ENCODE measurements at places on chromosomes 7 and 10.

DNA sequence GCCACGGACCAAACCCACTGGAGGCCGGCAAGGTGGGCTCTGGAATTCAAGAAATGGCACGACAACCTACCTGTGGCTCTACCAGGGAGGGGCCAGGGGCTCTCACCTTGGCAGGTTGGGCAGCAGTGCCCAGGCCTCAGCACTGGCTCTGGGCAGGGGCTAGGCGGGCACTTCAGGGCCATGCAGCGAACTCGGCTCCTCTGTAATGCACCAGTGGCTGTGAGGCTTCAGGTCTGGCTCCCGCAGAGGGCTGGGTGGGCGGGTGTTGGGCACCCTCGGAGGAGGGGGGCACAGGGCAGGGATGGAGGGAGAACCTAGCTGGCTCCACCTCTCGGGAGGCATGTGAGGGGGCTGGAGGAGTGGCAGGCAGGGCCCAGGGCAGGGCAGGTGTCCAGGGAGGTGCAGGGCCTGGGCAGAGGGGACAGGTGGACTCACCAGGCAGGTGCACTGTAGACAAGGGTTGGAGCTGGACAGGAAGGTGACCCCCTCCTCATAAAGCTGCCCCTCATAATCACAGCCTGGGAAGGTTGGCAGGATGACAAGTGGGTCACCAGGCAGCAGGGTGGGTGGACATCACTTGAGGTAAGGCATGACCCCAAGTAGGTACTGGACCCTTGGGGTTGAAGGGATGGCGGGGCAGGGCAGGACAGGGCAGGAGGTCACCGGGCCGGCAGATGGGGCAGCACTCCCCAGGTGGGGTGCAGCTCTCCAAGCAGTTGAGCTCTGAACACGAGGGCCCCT lies 6.7 kb downstream of the KCP start:
- H3K27me3 ChIP-seq: no peaks in the 10 kb centered on the region
- DNase-seq: no peak
- no peaks in the 10 kb centered on the region for H3K36me3 ChIP-seq
- H3K27ac ChIP-seq: no peak overlapping the region
- H3K4me1 ChIP-seq: no peaks in the 10 kb centered on the region

GRCh38 chr10:71978476-71978875 lies 14.3 kb downstream of the CHST3 start:
- H3K27ac ChIP-seq: no peak overlapping the region
- DNase-seq: no peak
- H3K27me3 ChIP-seq: no peaks in the 10 kb centered on the region
- H3K4me3 ChIP-seq: no peak overlapping the region

- no peak overlapping the region for H3K27ac ChIP-seq
- H3K4me3 ChIP-seq: no peak overlapping the region
- no peak for DNase-seq
- H3K36me3 ChIP-seq: peaks cover 33% of the 10 kb centered on the region
These were observed 36.7 kb downstream of the TMEM248 start for GRCh38 chr7:66957595-66958290.

DNA sequence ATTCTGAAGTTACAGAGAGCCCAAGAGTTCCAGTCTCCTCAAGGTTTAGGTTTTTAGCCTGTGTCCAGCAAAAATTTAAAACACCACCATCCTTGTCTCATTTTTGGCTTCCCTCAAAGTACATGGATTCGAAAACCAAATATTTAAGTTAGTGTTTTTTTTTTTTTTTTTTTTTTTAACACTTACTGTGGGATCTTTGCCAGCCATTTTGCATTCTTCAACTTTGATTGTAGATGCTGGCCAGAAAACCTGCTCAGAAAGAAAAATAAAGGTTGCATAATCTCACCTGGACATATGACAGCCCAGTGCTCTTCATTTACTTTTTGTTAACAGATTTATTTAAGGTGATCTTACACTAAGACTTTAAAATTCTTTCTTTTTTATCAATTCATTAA lies 91.6 kb downstream of the SEMA3C start:
- H3K27me3 ChIP-seq: no peaks in the 10 kb centered on the region
- no peaks in the 10 kb centered on the region for H3K4me1 ChIP-seq
- no peak overlapping the region for H3K4me3 ChIP-seq
- H3K36me3 ChIP-seq: no peaks in the 10 kb centered on the region
- no peak for DNase-seq

DNA sequence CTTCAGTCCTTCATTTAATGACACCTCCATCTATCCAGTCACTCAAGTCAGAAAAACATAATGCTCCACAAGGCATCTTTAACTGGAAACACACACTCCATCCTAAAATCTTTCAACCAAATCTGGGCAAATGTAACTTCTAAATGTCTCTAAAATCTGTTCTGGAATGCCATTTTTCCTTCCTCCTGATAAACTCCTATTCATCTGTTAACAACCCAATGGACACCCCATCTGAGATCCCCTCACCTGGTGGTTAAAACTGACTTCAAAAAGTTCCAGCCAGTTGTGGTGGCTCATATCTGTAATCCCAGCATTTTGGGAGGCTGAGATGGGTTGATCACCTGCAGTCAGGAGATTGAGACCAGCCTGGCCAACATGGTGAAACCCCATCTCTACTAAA lies 78.7 kb downstream of the ARHGAP21 start:
- no peaks in the 10 kb centered on the region for H3K36me3 ChIP-seq
- no peaks in the 10 kb centered on the region for H3K4me1 ChIP-seq
- no peak for DNase-seq
- no peaks in the 10 kb centered on the region for H3K27me3 ChIP-seq

GRCh38 chr10:95229724-95230627 lies 35.9 kb downstream of the ACSM6 start:
- no peaks in the 10 kb centered on the region for H3K27me3 ChIP-seq
- no peak overlapping the region for H3K27ac ChIP-seq
- DNase-seq: no peak
- no peak overlapping the region for H3K4me3 ChIP-seq
- H3K4me1 ChIP-seq: no peaks in the 10 kb centered on the region

DNA sequence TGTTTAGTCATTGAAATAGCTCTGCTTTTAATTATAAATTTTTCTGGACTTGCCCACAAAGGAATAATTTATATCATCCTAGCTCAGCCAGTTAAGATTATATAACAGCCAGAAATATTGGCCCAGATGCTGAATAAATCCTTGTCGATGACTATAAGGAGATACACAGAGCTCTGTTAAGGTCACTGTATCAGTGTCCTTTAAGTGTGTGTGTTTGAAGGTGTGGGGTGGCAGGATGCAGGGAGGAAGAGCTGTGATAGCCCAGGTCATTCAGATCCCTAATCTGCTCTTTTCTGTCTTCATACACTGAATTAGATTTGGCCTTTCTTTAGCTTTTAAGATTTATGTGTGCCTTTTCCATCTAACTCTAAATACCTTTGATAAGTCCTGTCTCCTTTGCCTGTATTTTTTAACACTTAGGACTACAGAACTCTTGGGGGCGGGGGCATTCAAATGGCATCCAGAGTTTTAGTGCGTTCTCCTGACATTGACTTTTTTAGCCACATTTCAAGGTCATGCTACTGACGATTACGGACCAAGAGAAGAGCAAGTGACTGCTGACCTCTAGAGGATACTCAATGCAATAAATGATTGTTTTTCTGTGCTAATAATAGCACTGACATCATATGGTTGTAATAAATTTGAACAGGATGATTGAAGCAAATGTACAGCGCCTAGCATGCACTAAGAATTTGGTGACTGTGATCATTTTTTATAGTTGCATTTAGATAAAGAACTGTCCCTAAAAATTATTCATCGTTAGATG lies 172.3 kb downstream of the CACNB2 start:
- DNase-seq: peak; percentile 70
- H3K4me1 ChIP-seq: no peaks in the 10 kb centered on the region
- no peaks in the 10 kb centered on the region for H3K36me3 ChIP-seq
- no peaks in the 10 kb centered on the region for H3K27me3 ChIP-seq

GRCh38 chr10:62727934-62728333 lies 76.6 kb upstream of the ADO start:
- no peak for DNase-seq
- H3K27ac ChIP-seq: no peak overlapping the region
- no peaks in the 10 kb centered on the region for H3K36me3 ChIP-seq
- H3K27me3 ChIP-seq: no peaks in the 10 kb centered on the region

- DNase-seq: no peak
- H3K36me3 ChIP-seq: no peaks in the 10 kb centered on the region
- H3K27ac ChIP-seq: no peak overlapping the region
- H3K27me3 ChIP-seq: no peaks in the 10 kb centered on the region
- no peak overlapping the region for H3K4me3 ChIP-seq
- H3K4me1 ChIP-seq: no peaks in the 10 kb centered on the region
These were observed 65.2 kb downstream of the COL13A1 start for GRCh38 chr10:69866688-69867461.

DNA sequence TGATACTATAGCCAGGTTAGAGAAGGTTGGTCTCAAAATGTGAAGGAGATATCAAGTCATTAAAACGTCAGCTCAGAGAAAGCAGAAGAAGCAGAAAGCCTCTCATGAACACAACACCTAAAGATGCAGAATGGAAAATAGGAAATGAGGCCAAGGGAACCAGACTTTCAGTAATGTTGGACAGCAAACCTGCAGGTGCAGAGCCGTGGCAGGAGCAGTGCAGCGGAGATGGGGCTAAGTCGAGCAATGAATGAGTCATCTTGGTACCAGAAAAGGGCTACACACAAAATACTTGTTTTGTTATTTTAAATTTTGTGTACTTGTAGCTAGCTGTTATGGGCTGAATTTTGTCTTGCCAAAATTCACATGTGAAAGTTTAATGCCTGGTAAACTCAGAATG lies 479.6 kb upstream of the POM121L12 start:
- H3K4me3 ChIP-seq: no peak overlapping the region
- no peaks in the 10 kb centered on the region for H3K27me3 ChIP-seq
- H3K27ac ChIP-seq: no peak overlapping the region
- H3K36me3 ChIP-seq: no peaks in the 10 kb centered on the region
- no peak for DNase-seq

- H3K36me3 ChIP-seq: no peaks in the 10 kb centered on the region
- no peak overlapping the region for H3K4me3 ChIP-seq
- no peak for DNase-seq
- no peak overlapping the region for H3K27ac ChIP-seq
- H3K4me1 ChIP-seq: no peaks in the 10 kb centered on the region
These were observed 165.7 kb upstream of the MAGI2 start for GRCh38 chr7:79619216-79619615.

GRCh38 chr10:113213035-113213434 lies 263.0 kb downstream of the TCF7L2 start:
- H3K27ac ChIP-seq: no peak overlapping the region
- no peak for DNase-seq
- no peaks in the 10 kb centered on the region for H3K4me1 ChIP-seq
- no peaks in the 10 kb centered on the region for H3K27me3 ChIP-seq
- no peak overlapping the region for H3K4me3 ChIP-seq

DNA sequence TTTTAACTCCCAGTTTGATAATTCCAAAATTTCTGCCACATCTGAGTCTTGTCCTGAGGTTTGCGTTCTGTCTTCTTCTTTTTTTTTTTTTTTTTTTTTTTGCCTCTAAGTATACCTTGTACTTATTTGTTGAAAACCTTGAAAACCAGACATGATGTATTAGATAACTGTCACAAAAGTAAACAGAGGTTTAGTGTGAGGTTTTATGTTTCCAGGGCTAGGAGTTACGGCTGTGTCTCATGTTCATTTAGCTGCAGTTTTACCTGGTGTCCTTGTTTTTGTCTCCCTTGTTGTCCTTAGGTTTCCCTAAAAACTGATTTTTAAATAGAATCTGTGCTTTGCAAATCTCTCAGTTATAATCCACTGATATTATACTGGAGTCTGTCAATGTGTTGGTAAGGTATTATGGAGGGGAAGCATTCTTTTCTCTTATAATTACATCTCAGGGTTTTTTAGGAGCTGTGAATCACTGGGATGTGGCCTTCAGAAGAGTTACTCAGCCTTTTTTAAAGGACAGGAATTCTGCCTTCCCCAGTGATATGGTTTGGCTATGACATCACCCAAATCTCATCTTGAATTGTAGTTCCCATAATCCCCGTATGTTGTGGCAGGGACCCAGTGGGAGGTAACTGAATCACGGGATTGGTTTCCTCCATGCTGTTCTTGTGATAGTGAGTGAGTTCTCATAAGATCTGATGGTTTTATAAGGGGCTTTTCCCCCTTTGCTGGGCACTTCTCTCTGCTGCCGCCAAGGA lies 95.0 kb downstream of the CDCA7L start:
- H3K27ac ChIP-seq: no peak overlapping the region
- H3K4me3 ChIP-seq: no peak overlapping the region
- no peaks in the 10 kb centered on the region for H3K4me1 ChIP-seq
- no peaks in the 10 kb centered on the region for H3K36me3 ChIP-seq
- no peaks in the 10 kb centered on the region for H3K27me3 ChIP-seq

- H3K36me3 ChIP-seq: peaks cover 9% of the 10 kb centered on the region
- no peak overlapping the region for H3K4me3 ChIP-seq
- no peaks in the 10 kb centered on the region for H3K4me1 ChIP-seq
- DNase-seq: no peak
- H3K27me3 ChIP-seq: no peaks in the 10 kb centered on the region
These were observed 73.0 kb downstream of the MICU1 start for GRCh38 chr10:72552857-72553256.

DNA sequence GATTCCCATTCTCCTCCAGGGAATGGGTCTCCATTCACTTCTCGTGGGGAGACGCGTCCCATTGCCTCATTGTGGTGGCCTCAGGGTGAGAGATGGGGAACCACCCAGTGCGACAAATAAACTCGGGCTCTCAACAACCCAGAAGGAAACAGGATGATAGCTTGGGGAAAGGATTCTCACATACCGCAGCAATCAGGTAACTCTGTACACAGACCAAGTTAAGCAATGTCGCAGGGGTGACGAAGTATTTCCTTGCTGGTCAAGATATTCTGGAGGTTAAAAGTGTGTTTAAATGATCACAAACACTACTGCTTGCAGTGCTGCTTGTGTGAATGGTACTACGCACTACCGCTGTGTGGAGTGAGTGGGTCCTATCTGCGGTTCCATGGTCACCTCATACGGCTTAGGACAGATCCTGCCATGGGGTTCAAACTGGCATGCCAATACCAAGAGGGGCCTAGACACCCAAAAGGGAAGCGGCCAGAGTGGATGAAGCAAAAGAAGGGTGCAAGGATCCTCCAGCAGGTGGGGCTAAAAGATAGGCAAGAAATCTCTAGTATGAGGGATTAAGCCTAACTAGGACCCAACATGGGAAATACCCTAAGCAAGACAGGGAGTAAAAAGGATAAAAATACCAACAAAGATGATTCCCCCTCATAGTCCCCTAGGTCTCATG lies 143.8 kb upstream of the TMEM106B start:
- H3K27ac ChIP-seq: no peak overlapping the region
- no peaks in the 10 kb centered on the region for H3K36me3 ChIP-seq
- H3K4me1 ChIP-seq: no peaks in the 10 kb centered on the region

Data from Karpas-422 (cell line).